Astrocyte (in vitro differentiated cells and primary cell): ENCODE measurements at places on chromosomes 16 and 17.

DNA sequence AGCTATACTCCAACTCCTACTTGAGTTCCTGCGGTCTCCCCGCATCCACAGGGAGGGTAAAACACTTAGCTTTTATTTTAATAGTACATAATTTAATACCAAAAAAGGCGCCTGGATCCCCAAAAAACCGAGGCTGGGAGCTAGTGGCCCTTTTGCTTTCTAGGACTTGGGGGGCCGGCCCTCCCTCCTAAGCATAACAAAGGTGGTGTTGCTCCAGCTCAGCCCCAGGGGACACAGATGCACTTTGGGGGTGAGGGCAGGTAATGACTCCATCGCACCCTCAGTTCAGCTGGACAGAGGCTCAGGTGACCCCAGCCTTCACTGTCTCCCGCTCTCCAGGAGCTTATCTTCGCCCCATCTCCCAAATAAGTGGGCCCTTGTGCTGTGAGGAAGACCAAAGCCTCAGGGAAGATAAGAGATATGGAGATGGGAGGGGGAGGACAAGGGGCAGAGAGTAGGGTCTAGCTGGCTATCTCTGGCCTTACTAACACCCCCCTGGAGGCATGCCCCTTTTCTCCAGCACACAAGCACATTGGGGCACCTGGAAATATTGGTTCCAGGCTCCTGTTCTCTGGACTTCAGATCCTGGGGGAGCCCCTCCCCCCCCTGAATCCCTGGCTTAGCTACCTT, 2.8 kb upstream of the NHERF1 start:
- no peak for DNase-seq

DNA sequence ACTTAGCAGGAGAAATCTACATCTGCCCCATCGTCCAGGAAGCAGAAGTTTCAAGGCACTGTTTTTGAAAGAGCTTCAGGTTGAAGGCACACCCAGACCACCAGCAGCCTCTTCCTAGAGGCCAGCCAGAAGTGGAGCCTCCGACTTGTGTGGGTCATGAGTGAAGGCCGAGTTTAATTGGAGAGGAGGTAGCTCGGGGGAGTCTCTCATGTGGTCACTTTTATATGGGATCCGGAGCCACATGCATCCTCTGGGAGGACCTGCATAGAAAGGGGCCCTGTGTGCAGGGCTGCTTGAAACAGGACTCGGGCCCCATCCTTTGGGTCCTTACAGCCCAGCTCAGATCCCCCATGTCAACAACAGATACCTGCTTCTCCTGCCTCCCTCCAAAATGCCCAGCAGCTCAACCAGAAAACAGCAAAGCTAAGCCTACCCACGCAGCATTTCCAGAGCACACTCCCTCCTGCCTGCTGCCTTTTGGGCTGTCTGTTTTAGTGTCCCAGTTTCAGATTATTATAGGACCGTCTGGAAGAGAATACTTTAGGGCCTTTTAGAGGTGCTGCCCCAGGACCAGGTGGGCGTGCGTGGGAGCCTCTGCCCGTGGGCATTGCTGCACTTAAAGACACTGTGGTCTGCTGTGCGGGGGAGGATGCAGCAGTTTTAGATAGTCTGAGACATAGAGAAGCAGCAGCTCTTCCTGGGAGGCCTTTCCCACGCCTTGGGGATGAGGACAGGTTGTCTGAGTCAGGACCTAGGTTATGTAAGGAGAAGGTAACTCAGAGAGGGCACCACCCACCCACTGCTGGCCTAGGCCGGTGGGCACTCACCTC, 29.5 kb downstream of the MPRIP start:
- no peak for DNase-seq

- DNase-seq, result peak; percentile 5
Observed at GRCh38 chr16:47018223-47018891, 44.9 kb upstream of the DNAJA2 start.

DNA sequence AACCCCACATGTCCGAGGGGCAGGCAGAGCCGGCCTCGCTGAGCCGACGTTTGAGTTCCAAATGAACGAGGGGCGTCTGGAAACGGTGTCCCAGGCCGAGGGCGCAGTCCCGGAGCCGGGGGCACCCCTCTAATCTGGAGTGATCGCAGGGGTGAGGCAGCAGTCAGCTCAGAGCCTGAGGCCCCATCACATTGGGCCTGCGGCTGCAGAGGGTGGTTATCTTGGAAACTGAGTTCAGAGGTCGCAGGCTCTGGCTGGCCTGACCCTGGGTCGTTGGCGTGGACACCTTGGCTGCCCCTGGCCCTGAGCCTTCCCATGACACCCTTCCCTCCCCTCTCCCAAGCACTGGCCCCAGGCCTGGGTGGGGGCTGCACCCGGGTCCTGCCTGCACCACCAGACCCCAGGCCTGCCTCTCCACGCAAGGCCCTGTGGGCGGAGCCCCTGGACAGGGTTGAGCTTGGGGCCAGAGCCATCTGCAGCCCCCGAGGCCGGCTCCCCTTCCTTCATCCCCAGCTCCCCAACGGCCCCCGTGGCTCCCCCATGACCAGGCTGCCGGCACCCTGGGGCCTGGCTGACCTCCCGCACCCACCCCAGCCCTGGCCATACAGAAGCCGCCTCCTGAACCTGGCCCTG, 45.6 kb downstream of the ZFPM1 start:
- DNase-seq, result no peak

DNA sequence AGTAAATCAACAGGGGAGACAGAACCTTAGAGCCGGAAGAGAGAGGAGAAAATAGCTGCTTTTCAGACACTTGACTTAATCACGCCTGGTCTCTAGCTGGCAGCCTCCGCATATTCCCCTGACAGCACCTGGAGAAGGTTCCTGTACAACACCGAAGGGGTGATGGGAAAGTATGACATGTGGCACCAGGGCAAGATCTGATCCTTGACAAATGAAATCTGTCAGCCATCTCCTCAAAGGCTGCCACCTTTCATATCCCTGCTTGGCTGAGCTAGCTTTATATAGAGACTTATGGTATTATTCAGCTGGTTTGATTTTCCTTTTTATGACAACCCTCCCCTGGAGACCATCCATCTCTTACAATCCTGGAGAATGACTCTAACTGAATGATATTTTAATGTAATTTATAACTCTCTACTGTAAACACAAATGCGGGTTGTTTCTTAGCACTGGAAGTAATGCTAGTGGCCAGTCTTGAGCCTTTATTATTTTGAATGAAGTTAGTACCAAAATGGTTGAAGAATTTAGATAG, 1205.3 kb upstream of the CDH8 start:
- DNase-seq, result no peak

DNA sequence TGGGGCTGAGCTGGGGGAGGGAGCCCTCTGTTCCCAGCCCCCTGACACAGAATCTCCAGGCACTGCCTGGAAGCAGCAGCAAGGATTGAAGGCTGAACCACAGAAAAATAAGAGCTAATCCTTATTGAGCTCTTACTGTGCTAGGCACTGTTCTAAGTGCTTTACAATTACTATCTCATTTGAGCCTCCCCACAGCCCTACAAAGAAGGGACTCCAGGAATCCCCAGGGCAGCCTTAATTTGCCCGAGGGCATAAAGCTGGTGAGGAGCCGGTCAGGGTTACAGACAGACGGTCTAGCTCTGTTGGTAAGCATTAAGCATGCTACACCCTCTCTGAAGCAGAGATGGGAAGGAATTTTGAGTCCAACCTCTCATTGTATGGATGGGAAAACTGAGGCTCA, 7.0 kb downstream of the SAMD14 start:
- no peak for DNase-seq

DNA sequence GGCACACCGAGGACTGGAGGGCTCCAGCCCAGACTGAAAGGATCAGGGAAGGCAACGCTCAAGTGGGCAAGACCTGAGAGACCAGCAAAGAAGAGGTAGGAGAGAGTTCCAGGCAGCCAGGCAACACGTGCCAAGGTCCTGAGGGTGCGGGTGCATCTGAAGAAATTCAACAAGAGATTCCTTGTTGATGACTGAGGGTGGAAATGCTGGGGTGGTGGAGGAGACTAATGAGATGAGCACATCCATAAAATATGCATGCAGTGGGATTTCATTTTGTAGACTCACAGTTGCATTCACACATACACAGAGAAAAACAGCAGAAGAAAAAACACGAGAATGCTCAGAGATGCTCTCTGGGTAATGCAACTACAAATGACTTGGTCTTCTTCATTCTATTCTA, 154.8 kb upstream of the FOXF1 start:
- DNase-seq, result peak; percentile 95

DNA sequence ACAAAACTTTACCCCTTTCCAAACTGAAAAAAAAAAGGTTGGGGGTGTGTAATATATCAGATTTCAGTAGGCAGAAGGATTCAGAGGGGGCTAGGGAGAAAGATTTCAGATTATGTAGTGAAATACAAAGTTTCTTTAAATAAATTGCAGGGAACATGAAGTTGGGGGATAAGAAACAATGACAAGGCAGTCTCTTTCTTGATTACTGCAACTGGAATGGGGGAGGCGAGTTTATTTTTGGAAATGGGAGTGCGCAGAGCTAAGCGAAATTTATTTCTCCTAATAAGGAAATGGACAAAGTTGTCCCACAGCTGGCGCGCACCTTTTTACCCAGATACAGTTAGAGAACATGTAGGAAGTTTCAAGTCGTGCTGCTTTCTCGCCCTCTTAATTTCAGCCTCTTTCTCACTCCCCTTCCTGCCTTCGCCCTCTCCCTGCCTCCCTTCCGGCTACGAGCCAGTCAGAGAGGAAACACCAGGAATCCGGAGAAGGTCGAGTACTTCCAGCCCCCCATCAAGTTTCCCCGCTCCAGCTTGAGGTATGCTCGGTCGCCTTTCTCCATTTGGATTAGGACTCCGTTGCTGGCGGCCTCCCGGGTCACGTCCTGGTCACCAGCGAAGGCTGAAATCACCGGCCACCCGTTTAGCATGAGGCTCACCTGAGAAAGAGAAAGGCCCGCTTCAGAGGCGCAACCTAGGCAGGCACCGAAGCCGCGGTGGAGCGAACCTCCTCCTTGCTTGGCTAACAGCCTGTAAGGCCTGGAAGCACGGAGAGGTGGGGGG, 2.5 kb downstream of the CBLN1 start:
- no peak for DNase-seq

DNA sequence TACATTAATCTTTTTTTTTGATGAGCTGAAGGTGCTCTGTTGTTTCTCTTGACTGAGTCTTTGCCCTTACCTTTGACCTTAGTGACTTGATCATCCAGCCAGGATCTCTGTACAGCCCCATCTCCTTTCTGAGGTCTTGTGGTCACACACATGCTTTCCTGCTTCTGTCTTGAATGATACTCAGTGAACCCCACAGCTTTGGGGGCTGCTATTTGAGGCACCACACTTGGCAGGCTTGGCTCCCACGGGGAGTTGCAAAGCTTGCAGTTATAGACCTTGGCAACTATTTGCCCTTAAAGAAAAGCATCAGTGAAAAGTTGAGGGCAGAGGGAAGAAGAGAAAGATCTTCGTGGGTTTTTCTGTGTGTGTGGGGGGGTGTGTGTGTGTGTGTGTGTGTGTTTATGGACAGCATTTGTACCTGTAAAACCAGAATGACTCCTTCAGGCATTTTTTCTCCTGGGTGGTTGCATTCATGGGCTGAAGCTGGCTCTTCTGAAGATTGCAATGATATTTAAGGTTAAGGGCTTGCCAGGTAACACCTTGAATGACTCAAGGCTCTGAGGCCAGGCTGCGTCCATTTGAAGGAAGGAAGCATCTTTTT, 101.6 kb downstream of the MSI2 start:
- no peak for DNase-seq

DNA sequence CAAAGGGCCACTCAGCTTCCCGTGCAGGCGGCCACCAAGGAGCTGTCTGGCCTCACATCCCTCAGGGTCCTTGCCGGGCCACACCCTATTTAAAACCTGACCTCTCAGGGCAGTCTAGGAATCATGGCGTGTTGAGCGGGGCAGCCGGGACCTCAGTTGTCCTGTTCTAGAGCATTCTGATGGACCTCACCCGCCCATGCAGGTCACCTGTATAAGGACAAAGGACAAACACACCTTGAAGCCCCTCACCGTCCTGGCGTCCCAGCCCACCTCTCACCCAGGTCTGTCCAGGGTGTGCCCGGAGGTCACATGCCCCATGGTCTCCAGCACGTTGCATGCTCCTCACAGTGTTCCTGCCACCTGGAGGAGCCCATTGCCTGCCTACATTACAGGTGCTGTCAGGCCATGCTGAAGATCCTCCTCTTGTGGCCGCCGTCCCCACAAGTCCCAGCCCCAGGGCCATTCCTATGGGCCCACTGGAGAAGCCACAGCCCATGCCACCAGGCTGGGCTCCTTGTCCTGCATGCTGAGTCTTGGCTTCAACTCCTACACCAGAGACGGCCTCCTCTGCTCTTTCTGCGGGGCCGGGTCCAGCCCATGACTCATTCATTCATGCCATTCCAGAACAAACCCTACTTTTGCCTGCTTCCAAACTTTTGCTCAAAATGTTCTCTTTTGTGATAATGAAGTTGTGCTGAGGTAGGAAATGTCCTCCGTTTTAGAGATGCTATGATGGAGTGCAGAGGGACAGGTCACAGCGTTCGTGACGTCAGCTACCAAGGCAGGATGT, 46.3 kb downstream of the PEMT start:
- DNase-seq, result peak; percentile 55

DNA sequence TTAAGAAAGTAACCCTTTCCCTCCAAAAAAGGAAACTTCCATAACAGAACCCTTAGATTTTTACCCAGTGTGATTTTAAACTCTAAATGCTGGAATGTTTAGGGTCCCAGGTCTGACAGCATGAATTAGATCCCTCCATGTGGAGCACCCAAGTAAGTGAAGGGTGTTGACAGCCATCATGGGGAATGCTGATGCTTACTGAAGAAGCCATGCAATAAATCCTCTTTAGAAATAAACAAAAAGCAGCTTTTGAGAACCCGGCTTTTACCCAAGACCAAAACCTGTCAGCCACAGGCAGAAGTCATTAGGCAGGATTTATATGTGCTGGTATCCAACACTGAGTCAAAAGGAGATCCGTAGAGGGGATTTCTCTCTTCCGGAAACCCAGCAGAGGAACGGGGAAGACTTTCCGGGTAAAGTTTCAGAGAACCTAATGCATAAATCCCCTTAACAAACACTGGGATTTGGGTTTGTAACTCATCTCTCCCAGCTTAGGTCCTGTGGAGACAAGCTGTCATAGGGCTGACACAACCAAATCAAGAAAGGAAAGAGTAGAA, 287.5 kb downstream of the IRX3 start:
- no peak for DNase-seq

GRCh38 chr17:3959921-3960601, 4.2 kb downstream of the ATP2A3 start:
- DNase-seq, result no peak

GRCh38 chr16:11915114-11915643, 577 bp downstream of the GSPT1 start:
- no peak for DNase-seq

GRCh38 chr16:88618182-88618955, 20.0 kb upstream of the IL17C start:
- DNase-seq, result no peak

DNA sequence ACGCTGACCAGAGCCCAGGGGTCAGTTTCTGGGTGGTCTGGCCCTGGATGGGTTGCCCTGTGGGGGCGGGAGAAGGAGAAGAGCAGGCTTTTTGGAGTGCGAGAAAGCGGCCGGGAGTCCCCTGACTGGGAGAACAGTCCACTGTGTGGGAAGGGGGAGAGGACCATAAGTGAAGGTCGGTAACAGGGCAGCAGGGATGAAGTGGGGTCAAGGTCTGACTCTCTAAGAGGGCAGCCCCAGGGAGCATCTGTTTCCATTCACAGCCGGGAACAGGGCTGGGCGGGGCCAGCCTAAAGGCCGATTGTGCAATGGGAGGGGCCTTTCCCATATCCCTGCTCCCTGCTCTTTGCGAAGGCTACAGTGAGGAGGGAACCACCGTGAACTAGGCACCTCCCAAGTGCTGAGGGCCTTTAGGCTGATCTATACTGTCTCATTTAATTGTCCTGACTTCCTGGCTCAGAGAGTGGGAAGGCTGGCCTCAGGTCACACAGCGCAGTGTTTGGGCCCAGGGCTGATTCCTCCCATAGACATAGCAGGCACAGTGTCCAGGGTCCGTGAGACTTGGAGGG, 10.4 kb upstream of the WFDC1 start:
- no peak for DNase-seq

GRCh38 chr16:9270941-9271340, 179.5 kb downstream of the HAPSTR1 start:
- no peak for DNase-seq
